ENCODE measurements at places on chromosomes 12 and 14.

DNA sequence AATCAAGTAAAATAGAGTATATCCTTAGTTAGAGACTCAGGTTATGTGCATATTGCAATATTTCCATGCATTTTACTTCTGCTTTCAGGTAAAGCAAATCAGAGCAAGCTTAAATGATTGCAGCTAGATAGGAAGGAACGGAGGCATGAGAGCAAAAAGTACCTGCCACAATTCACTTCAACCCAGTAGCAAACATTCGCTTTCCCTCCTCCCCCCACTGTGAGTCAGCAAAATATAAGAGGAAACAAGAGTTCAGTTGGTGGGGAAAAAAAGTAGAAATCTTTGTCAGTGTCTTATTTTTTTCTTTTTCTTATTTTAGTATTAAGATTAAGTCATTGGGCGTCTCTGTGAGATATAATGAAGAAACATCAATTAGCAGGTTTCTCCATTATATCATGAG lies 475.4 kb downstream of the NPAS3 start:
- no peak for DNase-seq

GRCh38 chr14:37447883-37448391 lies 147.1 kb downstream of the FOXA1 start:
- no peak for DNase-seq

DNA sequence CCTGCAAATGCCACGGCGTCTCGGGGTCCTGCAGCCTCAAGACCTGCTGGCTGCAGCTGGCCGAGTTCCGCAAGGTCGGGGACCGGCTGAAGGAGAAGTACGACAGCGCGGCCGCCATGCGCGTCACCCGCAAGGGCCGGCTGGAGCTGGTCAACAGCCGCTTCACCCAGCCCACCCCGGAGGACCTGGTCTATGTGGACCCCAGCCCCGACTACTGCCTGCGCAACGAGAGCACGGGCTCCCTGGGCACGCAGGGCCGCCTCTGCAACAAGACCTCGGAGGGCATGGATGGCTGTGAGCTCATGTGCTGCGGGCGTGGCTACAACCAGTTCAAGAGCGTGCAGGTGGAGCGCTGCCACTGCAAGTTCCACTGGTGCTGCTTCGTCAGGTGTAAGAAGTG lies 16.8 kb downstream of the WNT5B start:
- DNase-seq: no peak

DNA sequence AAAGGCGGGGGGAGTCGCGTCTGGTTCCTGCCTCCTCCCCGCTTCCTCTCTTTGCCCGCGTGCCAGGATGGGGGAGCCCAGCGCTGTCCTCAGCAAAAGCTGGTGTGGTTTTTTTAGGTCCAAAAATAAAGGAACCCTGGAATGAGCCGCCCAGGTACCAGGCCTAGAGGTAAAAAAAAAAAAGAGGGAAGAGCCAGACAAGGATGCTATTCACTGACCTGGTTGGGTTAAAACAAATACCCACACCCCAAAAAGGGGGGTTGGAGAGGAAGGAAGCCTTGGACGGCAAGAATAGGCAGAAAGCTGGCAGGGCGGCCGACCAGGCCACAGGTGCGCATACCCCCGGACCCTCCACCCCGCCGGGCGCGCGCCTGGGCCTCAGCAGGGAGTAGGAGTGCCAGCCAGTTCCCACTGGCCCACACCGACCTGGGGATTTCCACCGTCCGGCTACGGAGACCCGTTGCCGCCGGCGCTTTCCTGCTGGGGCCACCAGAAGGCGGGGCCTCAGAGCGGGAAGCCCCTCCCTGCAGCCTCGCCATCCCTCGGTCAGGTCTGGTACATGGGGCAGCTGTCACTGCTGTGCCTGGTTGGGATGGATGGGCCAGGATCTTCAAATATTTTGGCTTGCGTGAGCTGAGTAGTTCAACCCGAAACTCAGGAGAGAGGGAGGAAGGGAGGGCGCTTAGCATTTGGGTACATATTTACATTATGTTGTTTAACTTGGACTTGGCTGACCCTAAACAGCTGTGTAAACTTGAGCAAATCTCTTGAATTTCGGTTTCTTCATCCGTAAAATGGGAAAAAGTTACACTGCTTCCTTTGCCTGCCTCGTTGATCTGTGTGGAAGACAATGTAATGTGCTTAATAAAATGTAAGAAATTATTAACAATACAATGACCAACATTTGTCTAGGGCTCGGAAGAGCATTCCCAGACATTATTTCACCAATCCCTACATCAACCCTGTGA lies 5.4 kb upstream of the IRF2BPL start:
- DNase-seq: peak; percentile 79

Data from NCI-H748 treated with DMSO at 0.1 percent for 48 hours (cell line).